ENCODE measurements at places on chromosomes 1 and 21.

DNA sequence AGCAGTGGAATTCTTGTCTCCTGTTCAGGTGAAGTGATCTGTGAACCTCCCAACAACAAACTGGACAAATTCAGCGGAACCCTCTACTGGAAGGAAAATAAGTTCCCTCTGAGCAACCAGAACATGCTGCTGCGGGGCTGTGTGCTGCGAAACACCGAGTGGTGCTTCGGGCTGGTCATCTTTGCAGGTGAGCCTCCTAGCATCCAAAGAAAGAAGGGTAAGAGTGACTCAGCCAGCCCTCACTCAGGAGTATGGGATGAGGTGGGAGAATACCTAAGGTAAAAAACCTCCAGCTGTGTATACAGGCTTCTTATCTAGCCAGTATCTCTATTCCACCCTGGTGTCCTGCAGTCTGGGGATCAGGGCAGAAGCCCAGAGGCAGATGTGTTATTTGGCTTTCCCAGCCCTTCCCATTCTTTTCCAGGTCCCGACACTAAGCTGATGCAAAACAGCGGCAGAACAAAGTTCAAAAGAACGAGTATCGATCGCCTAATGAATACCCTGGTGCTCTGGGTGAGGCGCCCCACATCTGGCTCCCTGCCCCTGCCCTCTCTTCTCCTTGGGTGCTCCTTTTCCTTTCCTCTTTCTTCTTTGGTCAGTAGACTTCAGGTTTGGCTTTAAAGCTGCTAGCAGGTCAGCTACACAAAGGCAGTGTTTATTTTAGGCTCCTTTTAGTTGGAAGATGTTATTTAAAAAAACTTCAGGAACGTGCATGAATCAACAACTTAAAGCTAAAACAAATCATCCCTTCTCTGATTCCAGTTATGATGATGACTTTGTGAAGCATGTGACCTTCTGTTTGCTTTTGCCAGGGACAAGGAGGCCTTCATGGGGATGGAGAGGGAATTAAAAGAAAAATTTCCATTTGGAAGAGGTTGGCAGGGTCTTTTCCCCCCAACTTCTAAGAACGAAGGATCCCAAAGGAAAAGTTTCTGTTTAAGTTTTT lies 9.0 kb downstream of the ATP8B2 start:
- no peak for DNase-seq

GRCh38 chr1:118294875-118295642 lies 110.0 kb upstream of the SPAG17 start:
- DNase-seq = no peak

GRCh38 chr1:18875107-18875795 lies 15.8 kb upstream of the TAS1R2 start:
- DNase-seq = peak; percentile 69

GRCh38 chr1:192159781-192160180 lies 1.5 kb downstream of the RGS18 start:
- no peak for DNase-seq

DNA sequence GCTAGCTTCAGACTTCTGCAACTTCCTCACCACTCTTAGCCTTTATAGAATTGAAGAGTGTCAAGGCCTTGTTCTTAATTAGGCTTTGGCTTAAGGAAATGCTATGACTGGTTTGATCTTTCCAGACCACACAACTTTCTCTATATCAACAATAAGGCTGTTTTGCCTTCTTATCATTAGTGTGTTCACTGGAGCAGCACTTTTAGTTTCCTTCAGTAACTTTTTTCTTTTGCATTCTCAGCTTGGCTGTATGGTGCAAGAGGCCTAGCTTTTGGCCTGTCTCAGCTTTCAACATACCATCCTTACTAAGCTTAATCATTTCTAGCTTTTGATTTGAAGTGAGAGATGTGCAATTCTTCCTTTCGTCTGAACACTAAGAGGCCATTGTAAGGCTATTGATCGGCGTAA lies 8.6 kb downstream of the PRKACB start:
- DNase-seq = peak; percentile 89

GRCh38 chr1:32748926-32749325 lies 46.4 kb upstream of the SYNC start:
- DNase-seq = no peak

Data from activated CD4-positive, alpha-beta T cell treated with anti-CD3 and anti-CD28 coated beads, Interleukin-2, amount 50 U/mL, for 16 hours (primary cell).